Effector memory CD8-positive, alpha-beta T cell (primary cell): ENCODE measurements at places on chromosomes 5 and 9.

DNA sequence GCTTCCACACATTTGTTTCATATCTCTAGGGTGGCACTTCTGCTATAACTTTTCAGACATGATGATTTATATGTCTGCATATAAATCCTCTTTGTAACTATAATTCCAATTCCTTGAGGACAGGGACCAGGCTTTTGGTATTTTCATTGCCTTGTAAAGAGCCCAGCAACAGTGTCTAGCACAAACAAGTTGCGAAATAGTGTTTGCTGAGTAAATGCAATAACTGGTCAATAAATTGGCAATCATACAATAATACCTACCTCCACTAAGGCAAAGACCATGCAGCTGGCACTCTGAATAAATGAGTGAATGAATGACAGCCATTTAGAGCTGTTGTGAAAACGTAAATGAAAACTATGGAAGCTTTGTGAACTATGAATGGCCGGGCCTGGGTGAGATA lies 564.0 kb upstream of the ZNF462 start:
- no peak for DNase-seq

DNA sequence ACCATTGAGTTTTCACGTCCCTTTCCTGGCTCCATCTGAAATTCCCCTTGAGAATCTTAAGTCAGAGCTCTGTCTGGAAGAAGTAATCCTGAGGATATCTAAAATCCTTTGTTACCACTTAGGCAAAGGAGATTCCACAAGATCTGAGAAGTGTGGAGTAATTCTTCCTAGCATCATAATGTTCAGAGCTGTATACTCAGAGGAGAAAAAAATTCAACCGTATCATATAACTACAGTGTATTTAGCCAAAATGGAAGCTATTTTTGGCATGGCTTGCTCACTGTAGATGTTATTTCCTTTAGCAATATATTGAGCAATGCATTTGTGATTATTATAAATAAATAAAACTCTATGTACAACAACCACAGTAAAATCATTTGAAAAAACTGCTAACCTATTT lies 1858.4 kb downstream of the EFNA5 start:
- DNase-seq: no peak

DNA sequence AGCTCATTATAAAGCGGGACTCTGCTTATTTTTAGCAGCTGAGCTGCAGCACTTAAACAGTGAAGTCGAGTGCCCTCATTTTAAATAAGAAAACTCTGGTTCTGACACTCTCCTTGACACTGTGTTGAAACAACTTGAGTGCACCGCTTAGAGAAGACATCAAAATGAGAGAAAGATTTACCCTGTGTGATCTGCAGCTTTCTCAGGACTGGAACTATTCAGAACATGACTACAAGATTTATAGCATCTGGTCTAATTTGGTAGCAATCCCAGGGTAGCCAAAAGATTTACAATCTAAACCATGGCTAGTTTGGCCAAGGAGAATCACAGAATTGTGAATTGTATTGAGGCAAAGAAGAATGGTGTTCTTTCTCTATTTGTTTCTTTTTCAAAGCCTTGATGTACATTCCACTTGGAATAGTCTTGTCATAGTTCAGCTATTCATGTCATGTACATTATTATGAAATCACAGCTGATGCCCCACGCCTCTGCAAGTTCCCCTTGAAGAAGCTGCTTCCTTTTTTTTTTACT lies 38.7 kb downstream of the PLEKHG4B start:
- no peak for DNase-seq

- DNase-seq: no peak
Measured at GRCh38 chr5:135494196-135494595, 41.6 kb downstream of the NEUROG1 start.

GRCh38 chr9:117644932-117645636 lies 59.1 kb upstream of the TLR4 start:
- no peak for DNase-seq

GRCh38 chr9:33995449-33995848 lies 53.2 kb downstream of the UBAP2 start:
- DNase-seq: no peak

GRCh38 chr9:4320021-4320420 lies 20.2 kb upstream of the GLIS3 start:
- DNase-seq: no peak

GRCh38 chr5:96932026-96932425 lies 3.9 kb upstream of the LNPEP start:
- DNase-seq: no peak

GRCh38 chr9:109238655-109239054 lies 71.6 kb upstream of the FRRS1L start:
- DNase-seq: no peak

GRCh38 chr5:177393206-177393765 lies 7.2 kb downstream of the PFN3 start:
- DNase-seq: no peak

DNA sequence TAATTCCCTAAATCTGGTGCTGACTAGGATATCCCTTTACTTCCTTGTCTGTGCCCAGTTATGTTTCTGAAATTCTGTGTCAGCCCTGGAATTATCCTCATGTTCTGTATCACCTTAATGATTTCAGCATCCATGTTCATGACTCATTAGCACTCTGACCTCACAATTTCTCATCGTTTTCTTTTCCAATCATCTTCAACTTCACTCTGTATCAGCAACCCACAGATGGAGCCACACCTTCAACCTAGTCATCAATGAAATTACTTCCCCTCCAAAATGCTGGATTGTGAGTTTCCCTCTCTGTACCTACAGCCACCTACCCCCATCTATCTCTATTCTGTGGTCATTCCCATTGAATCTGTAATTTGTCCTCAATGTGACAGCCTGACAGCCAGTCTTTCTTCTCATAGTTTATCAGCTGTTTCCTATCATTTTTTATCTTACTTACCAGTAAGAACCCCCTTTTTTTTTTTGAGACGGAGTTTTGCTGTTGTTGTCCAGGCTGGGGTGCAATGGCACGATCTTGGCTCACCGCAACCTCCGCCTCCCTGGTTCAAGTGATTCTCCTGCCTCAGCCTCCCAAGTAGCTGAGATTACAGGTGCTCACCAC lies 3.1 kb upstream of the IL6ST start:
- no peak for DNase-seq

- DNase-seq: no peak
Measured at GRCh38 chr9:136724772-136725171, 12.4 kb downstream of the DIPK1B start.

DNA sequence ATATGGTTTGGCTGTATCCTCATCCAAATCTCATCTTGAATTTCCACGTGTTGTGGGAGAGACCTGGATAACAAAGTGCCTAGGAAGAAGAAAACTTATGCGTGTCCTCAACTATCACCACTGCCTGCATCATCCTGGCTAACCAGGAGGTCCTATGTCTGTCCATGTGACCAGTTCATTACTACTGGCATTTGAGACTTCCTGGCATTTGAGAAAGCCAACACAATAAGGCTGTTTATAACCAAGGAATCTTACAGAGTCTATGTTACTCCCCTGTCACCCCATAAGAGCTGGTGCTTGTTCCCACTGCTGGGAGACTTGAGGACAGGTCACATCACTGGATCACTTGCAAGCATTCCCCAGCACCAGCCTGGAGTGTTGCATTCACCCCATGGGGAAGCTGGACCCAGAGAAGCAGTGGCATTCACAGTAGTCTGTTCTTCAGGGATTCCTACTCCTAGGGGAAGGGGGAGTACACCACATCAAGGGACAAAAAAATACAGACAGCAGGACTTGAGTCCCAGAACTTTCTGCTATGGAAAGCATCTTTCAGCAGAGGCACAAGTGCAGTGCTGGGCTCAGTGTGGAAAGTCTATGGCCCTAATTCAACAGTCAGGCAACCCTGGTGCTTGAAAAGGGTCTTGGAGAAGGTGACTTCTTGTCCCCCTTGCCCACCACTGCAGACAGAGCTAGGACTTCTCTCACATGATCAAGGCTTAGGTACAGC lies 717.1 kb downstream of the SEMA5A start:
- DNase-seq: no peak

DNA sequence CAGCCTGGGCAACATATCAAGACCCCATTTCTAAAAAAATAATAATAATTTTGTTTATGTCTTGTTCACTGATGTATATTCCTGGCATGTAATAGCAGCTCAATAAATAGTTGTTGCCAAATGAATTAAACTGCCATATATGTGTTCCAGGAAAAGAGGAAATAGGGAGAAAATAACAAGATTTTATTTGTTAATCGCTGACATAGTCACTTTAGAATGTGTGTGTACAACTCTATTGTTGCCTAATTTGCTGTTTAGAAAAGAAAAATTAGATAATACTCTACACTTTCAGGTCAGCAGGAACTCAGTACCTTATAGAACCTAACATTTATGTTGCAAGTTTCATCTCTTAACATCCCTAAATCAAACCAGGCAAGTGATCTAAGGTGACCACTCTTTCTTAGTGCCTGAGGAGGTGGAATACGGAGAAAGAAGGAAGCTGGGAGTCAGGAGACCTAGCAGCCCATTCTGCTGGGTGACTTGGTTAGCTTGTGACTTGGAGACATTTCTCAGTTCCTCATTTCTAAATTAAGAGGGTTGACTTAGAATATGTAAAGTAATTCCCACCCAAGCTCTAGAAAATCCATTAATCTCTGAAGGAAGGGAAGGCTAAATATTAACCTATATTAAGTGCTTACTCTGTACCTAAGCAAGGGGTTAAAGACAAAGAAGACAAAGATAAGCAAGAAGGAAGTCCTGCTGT lies 110.3 kb upstream of the IQGAP2 start:
- DNase-seq: no peak

DNA sequence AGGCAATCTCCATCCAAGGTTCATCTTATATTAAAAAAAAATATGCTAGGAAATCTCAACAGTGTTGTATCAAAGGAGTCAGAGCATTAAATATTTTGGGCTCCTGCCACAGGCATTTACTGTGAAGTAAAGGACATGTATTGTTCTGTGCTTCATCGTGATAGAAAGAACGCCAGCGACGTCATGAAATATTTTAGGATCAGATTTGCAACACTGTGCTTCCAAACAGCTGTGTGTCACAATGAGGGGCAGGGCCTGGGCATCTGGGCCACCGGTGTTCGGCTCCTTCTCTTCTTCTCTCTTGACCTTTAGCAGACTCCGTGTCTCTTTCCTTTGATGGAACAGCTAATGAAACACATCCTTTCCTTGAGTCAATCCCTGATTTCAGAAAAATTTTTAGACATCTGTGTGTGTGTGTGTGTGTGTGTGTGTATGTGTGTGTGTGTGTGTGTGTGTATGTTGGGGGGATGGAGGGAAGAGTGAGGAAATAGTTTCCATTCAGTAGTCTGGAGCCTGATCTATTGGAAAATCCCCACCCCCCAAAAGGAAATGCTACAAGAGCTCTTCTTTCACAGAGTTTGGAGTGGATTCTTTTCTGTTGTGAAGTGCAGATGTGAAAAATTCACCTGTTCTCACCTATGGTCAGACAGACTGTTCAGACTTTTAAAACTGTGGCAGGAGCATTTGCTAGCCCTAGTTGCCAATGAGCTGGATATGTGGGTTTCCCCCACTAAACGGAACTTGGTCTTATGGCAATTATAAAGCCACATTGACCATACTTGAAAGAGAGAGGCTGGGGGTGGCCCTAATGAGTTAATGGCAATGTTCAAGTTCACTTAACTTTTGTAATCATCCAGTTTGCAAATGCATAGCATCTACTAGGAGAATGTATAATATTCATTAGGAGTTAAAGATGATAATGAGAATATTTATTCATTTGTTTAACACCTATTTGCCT lies 18.1 kb upstream of the TNC start:
- no peak for DNase-seq

- no peak for DNase-seq
Measured at GRCh38 chr9:131657456-131657855, 82.4 kb downstream of the RAPGEF1 start.

- no peak for DNase-seq
Measured at GRCh38 chr9:76534026-76534425, 75.0 kb downstream of the GCNT1 start.

GRCh38 chr5:135700731-135701130 lies 121.9 kb upstream of the CXCL14 start:
- DNase-seq: no peak
